ENCODE measurements at places on chromosomes 11 and 22.

DNA sequence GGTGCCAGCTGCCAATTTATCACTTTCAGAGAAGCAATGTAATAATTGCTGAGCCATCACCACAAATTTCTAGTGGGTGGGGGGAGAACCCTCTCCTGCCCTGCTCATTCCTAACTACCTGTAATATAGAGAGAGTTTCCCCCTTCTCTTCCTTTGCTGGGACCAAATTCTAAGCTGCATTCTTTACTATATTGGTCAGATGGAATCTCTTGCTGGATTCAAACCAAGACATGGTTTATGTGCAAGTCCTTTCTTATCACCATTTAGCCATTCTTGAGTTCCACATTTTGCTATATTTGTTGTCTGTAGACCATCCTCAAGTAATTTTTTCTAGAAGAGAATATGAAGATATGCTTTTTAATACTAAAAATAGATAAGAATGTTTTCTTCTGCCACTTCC lies 452.1 kb downstream of the MN1 start:
- DNase-seq: no peak

- no peak for DNase-seq
Observed at GRCh38 chr22:39935116-39935515, 25.1 kb upstream of the TMA7B start.

- no peak for DNase-seq
Observed at GRCh38 chr11:30527566-30527965, 58.6 kb downstream of the MPPED2 start.

DNA sequence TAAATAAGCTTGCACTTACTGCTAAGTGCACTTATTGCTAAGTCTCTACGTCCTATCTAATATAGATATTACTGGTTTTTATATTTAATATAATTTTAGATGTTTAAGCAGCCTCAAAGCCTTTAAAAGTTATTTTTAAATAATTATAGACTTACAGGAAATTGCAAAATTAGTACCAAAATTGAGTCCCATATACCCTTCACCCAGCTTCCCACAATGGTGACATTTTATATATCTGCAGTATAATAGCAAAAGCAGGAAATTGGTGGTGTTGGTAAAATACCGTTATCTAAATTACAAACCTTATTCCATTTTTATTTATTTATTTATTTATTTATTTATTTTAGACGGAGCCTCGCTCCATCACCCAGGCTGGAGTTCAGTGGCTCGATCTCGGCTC lies 1.9 kb upstream of the AP1B1 start:
- no peak for DNase-seq

DNA sequence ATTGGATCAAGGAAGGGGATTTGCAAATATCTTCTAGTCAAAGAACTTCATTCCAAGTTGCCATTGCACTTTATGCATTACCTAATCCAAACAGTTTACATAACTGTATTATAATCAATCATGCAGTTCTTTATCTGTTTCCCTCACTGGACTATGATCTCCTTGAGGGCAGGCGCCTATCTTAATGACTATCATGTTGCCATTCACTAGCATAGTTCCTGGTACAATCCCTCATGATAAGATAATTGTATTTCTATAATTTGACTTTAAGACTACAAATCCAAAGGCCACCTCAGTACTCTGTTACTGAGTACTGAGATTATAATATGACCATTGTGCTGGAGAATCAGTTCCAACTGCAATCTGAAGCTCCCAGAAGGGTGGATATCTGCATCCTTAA lies 278.7 kb upstream of the CCDC90B start:
- no peak for DNase-seq

DNA sequence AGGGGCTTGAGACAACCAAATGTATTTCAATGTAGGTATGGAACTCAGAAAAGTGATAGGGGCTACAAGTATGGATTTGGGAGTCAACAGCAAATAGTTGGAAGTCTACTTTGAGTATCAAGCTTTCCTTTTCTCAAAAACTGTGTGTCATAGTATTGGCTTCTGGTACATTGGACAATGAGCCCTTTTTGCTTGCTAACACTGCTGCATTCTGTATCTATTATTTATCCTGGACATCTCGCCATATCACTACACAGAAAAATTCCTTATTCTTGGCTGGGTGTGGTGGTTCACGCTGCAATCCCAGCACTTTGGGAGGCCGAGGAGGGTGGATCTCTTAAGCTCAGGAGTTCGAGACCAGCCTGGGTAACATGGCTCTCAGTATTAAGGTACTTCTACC lies 18.4 kb downstream of the CYP2R1 start:
- no peak for DNase-seq

GRCh38 chr11:69524991-69525411 lies 43.5 kb downstream of the LINC01488 start:
- no peak for DNase-seq

GRCh38 chr11:115488945-115489344 lies 15.3 kb downstream of the CADM1 start:
- DNase-seq: no peak

DNA sequence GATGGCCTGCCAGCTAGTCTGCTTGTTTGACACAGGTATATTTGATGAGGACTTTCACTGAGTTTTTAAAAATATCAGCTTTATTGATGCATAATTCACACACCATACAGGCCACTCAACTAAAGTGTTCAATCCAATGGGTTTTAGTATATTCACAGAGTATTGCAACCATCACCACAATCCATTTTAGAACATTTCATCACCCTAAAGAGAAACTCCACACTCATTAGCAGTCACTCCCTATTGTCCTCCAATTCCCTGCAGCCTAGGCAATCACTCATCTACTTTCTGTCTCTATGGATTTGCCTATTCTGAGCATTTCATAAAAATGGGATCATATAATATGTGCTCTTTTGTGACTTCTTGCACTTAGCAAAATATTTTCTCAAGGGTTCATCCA lies 397.9 kb upstream of the NARS2 start:
- no peak for DNase-seq

DNA sequence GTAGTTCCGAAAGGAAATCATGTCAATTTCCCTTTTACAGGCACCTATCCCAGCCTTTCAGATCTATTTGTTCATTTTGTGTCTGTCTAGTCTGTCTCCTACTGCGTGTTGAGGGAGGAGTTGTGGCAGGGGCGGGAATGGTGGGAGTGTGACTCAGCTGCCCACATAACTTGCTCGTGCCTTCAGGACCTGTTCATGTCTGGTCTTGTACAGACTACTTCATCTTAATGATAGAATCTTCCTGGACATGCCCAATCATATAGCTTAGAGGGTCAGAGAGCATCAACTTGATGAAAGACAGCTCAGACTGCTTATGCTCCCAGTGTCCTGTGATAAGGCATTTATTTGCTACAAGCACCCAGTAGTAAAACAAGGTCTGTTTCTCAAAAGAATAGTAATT lies 61.0 kb upstream of the BIRC3 start:
- DNase-seq: no peak

- no peak for DNase-seq
Observed at GRCh38 chr22:35160268-35160667, 94.3 kb downstream of the ISX start.

GRCh38 chr11:76810151-76810853 lies 27.1 kb downstream of the TSKU start:
- DNase-seq: no peak

DNA sequence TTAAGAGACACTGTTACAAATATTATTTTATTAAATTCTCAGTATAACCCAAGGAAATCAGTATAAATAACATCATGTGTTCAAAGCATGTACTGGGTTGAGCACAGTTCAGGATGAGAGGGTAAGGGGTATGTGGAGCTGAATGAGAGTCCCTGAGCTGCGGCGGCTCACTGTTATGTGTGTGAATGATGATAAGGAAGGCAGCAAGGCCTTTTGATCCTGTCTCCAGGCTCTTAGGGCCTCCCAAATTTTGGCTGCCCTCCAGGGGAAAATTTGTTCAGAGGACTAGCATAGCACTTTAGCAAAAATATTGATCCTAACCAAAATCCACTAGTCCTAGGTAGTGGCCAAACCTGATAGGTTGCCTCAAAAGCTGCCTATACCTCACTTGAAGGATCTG lies 86.1 kb upstream of the SPON1 start:
- no peak for DNase-seq

DNA sequence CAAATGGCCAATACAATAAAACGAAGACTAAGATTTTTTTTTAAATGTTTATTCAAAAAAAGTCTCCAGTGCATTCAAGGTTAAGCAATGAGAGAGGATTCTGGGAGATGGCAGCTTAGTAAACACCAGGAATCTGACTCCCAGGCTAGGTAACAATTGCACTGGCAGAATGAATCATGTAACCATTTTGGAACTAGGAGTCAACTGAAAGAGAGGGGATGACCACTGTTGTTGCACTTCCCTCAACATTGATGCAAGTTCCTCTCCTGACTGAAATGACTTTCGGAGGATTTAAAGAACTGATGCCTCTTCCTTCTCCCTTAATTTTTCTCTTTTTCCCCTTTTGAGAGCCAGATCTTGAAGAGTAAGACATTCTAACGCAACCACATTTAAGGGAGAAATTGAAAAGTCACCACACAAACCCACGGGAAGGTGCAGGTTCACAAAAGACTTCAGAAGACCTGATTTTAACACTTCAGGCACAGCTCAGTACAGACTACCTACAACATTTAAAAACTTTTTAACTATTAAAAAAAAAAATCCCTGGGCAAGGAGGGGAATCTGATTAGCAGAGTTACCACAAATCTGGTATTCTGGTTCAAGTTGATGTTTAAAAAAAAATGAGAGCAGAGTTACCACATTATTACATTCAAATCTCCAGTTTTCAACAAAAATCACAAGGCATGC lies 56.8 kb downstream of the FCHSD2 start:
- DNase-seq: no peak

Data from effector CD8-positive, alpha-beta T cell (primary cell).